ENCODE measurements at places on chromosomes 13 and 19. TPM values are rescaled to one million over a fixed set of nuclear protein-coding genes. Genes with fewer than 3 reads are reported as not detected.

DNA sequence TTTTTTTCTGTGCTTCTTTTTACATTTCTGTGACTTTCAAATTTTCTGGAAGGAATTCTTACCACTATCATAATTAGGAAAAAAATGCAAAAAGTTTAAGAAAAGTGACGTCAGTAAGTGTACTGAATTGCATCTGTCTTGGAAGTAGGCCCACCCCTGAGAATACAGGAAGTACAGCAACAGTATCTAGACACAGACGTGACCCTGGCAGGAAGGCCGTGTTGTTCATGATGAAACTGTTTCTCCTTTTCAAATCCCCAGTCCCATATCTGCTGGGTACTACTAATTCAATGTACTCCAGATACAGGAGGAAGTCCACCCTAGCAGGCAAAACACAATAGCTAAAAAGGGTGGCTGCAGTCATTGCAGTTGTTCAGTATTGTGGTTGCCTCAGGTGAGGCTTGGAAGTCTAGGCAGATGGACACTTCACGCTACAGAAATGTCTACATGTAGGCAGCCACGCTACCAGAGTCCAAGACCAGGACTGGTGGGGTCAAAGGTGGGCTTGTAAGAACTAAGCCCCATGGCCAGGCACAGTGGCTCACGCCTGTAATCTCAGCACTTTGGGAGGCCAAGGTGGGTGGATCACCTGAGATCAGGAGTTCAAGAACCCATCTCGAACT, 49.6 kb upstream of the MED4 start:
- DNase-seq: peak; percentile 28

- no peak for DNase-seq
Observed at GRCh38 chr13:60230593-60230992, 66.9 kb upstream of the DIAPH3 start.

Gene SHANK1
- 0.64 TPM for total RNA-seq

GRCh38 chr19:45138303-45138751, 22.5 kb downstream of the NKPD1 start:
- DNase-seq: no peak

GRCh38 chr13:114303700-114304327, 10.5 kb upstream of the CHAMP1 start:
- DNase-seq: no peak

Gene ZNF274
- total RNA-seq: 91.1 TPM

GRCh38 chr13:34216256-34216655, 398.3 kb downstream of the RFC3 start:
- DNase-seq: no peak

Gene COLGALT1
- 70.6 TPM for total RNA-seq

DNA sequence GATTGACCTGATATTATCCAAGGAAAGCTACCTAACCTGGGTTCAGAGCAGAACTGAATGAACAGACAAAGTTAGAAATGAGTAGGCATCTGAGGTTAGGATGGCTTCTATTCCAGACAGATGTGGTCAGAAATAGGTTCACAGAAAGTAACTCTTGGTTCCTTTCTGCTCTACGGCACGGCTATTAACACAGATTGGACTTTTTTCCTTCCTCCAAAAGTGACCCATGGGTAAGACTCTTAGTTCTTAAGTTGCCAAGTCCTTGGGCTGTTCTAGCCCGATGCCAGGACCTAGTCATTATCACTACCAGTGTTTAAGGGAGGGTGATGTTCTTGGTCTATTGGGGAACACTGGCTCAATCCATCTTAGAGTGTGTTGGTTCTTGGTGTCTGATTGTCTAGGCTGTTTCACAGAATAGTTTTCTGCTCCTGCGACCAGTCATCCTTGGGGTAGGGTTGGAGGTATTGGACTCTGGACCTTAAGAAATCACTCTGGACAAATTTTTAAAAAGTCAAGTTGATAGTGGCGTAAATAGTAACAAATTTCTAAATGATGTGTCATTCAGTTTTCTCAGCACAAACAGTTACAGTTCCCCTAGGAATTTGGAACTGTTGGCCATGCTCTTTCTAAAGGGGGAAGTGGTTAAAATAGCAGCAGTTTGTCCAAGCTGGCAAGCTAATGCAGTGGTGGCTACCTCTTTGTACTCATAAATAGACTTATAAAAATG, 60.1 kb upstream of the MYCBP2 start:
- DNase-seq: no peak

DNA sequence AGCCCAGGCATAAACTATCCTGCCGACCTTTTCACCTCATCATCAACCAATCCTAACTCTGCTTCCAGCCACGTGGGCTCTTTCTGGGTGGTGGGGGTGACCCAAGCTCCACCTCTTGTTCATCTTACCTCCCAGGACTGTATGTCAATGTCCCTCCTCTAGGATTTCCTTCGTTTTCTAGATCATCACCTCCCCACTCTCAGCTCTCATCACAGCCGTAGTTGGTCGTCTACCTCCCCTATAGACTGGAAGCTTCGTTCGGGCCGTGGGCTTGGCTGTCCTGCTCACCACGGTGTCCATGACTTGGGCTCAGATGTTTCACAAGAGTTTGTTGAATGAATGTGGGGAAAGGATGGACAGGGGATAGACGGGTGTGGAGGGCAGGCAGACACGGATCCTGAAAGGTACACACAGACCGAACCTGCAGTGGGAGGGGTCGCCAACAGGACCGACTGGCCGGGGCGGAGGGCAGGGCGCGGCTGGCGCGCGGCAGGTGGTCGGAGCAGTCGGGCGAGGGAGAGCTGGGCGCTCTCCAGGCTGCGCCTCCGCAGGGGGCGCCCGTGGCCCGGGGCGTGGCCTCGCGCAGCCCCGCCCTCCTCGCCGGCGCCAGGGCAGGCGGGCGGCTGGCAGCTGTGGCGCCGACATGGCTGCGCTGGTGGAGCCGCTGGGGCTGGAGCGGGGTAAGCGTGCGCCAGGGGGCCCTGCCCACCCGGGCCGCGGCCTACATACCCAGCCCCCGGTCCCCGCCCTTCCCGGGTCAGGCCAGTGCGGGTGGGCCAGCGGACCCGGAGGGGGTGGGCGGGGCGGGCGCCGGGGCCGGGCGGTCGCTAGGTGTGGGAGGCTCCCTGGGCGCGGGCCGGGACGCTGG, at the start of gene LIN7B:
LIN7B (plus strand) TSS at position 609 of the 868 bp plus-strand sequence; CDS start at position 644, 35 bp downstream.
- peak; percentile 71 for DNase-seq

Gene PDE4C
- total RNA-seq: not detected

Gene GPC6
- total RNA-seq: not detected

Gene ZBTB32
- 40.0 TPM for total RNA-seq

Gene RABAC1
- total RNA-seq: 75.2 TPM

Gene SHISA7
- total RNA-seq: not detected

DNA sequence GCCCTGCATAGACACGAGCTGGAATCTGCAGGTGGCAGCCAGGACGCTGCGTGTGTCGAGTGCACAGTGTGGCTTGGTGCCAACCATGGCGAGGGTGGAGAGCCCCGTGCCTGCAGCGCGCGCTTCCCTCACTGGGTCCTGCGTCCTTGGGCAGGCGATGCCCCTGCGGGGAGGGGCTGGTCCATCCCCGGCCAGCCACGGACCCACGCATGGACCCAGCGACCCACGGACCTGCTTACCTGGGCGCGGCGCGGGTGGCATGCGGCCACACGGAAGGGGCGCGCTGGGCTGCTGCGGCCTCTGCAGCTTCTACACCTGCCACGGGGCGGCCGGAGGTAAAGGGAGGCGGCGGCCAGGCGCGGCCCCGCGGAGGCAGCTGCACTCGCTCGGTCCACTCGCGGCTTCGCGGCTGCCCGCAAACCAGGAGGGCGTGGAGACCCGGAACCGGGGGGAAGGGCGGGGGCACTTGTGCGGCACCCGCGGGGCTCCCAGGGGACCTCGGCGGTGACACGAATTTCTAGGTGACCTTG, 569 bp upstream of the MCF2L start:
- no peak for DNase-seq

- DNase-seq: no peak
Observed at GRCh38 chr19:46925548-46925950, 64.8 kb downstream of the ARHGAP35 start.

DNA sequence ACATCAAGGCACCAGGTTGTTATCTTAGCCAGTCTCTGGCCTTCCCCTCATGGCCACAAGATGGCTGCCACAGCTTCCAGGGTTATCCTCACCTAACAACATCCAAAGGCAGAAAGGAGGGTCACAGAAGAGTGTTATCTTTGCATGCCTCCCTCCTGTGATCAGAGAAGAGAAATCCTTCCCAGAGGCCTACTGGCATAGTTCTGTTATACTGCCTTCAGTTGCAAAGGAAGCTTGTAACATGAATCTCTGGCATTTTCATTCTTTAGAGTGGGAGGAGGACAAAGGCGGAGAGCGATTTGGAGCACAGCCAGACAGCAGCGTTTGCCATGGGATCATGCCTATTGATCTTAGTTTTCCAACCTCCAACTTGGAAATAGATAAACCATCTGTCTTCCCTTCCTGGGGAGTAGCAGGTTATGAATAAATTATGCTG, 135.7 kb downstream of the DNAJC15 start:
- no peak for DNase-seq

- peak; percentile 60 for DNase-seq
Observed at GRCh38 chr19:16118489-16119033, 6.9 kb downstream of the RAB8A start.

Gene PTH2
- not detected for total RNA-seq

DNA sequence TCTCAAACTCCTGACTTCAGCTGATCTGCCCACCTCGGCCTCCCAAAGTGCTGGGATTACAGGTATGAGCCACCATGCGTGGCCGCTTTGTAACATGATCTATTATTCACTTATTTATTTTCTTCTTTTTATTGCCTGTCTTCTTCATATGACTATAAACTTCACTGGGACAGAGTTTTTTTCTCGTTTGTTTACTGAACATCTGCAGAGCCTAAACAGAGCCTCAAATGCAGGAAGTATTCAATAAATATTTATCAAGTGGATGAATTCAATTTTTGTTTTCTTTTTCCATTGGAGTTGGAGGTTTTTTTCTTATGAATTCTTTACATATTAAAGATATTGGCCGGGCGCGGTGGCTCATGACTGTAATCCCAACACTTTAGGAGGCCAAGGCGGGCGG, 54.7 kb downstream of the SKA3 start:
- no peak for DNase-seq

GRCh38 chr13:106497079-106497478, 38.4 kb downstream of the EFNB2 start:
- DNase-seq: no peak

Gene HSD17B14
- total RNA-seq: 0.38 TPM

- DNase-seq: no peak
Observed at GRCh38 chr19:48461651-48461981, 6.2 kb downstream of the KCNJ14 start.

DNA sequence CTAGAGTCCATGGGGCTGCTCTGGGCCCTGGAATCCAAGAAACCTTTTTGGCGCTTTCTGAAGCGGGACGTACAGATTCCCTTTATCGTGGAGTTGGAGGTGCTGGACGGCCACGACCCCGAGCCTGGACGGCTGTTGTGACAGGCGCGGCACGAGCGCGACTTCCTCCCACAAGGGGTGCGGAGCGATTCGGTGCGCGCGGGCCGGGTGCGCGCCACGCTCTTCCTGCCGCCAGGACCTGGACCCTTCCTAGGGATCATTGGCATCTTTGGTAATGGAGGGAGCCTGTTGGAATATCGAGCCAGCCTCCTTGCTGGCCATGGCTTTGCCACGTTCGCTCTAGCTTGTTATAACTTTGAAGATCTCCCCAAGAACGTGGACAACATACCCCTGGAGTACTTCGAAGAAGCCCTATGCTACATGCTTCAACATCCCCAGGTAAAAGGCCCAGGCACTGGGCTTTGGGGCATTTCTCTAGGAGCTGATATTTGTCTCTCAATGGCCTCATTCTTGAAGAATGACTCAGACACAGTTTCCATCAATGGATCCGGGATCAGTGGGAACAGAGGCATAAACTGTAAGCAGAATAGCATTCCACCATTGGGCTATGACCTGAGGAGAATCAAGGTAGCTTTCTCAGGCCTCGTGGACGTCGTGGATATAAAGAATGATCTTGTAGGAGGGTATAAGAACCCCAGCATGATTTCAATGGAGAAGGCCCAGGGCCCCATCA, 3.5 kb upstream of the ZFP82 start:
- DNase-seq: no peak

Gene C19orf67
- total RNA-seq: 0.60 TPM

Gene IGFL2
- total RNA-seq: not detected

DNA sequence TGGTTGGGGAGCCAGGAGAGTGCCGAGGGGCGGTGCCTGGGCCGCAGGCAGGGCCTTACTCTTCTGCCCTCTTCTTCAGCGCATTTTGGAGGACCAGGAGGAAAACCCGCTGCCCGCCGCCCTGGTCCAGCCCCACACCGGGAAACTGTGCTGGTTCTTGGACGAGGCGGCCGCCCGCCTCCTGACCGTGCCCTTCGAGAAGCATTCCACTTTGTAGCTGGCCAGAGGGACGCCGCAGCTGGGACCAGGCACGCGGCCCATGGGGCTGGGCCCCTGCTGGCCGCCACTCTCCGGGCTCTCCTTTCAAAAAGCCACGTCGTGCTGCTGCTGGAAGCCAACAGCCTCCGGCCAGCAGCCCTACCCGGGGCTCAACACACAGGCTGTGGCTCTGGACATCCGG, 9.4 kb downstream of the PGLS start:
- DNase-seq: no peak

Gene FUT1
- total RNA-seq: 0.17 TPM

Gene CCDC70
- total RNA-seq: not detected

DNA sequence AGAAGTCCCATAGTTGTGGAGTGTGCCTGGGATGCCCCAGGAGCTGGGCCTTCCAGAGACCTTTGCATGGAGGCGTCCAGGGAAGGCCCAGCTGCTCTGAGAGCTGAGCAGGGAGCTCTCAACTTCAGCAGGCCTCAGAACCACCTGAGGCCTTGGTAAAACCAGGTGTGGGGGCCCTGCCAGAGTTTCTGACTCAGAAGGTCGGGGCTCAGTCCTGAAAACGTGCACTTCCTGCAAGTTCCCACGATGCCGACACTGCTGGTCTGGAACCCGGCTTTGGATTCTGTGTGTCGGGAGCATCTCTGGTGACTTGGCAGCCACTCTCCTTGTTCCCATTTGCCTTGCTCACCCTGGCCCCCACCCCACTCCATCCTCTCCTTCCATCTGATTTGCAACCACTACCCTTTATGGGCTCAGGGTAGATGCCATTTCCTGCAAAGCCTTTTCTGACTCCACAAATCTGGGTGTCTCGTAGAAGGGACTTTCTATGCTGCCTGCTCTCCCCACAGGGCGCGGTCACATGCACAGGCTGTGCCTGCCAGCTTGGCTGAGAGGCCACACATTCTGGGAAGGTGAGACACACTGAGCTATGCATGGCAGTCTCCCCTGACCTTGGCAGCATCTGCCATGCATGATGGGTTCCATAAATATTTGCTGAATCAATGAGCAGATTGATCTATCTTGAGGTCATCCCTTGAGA, 244.7 kb downstream of the COL4A1 start:
- no peak for DNase-seq
